ENCODE measurements at places on chromosomes 11 and 22.

DNA sequence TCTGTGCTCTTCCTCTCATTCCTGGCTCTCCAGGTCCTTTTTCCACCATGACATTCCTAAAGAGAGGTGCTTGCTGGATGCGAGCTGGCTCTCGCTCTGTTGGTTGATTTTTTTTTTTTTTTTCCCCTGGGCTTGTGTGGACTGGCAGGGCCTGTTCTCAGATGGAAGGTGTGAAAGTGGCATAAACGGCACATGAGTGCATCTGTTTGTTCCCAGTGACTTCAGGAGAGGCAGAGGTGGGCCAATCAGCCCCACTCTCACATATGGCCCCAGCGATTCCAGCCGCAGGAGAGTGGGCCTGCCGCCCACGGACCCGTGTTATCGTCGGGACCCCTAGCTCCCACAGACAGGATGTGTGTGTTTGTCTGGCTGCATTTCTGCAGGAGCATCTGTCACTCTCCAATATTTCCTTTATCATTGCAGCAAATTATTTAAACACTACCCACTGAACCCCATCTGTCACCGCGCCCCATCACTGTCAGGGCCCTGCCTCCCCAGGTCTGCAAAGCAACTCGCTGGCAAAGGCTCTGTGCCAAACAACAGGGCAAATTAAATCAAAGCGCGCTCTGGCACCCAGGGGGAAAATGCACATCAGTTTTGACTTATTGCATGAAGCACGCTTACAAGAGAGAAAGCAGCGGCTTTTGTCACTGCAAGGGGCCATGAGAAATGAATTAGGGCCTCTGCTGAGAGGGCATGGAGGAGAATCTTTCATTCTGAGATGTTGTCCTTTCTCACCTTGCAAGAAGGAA is 886.3 kb downstream of the NTM start:
- no peaks in the 10 kb centered on the region for H3K4me1 ChIP-seq
- H3K4me3 ChIP-seq: no peak overlapping the region
- no peaks in the 10 kb centered on the region for H3K36me3 ChIP-seq
- DNase-seq: no peak
- no peak overlapping the region for H3K27ac ChIP-seq

DNA sequence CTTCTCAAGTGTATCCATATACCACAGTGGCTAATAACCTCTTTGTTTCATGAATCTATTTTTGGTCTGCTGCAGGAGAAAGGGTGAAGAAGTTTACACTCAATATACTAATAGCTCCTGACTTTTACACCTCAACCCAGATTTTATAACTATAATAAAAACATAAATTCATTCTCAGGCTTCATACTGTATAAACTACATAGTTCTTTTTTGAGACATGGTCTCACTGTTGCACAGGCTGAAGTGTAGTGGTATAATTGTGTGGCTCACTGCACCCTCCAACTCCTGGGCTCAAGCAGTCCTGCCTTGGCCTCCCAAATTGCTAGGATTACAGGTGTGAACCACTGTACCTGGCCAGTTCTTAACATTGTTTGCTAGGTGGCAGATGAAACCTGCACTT is 17.8 kb upstream of the CCDC179 start:
- no peak overlapping the region for H3K27ac ChIP-seq
- no peak overlapping the region for H3K4me3 ChIP-seq
- no peak for DNase-seq
- H3K36me3 ChIP-seq: no peaks in the 10 kb centered on the region
- H3K4me1 ChIP-seq: no peaks in the 10 kb centered on the region

DNA sequence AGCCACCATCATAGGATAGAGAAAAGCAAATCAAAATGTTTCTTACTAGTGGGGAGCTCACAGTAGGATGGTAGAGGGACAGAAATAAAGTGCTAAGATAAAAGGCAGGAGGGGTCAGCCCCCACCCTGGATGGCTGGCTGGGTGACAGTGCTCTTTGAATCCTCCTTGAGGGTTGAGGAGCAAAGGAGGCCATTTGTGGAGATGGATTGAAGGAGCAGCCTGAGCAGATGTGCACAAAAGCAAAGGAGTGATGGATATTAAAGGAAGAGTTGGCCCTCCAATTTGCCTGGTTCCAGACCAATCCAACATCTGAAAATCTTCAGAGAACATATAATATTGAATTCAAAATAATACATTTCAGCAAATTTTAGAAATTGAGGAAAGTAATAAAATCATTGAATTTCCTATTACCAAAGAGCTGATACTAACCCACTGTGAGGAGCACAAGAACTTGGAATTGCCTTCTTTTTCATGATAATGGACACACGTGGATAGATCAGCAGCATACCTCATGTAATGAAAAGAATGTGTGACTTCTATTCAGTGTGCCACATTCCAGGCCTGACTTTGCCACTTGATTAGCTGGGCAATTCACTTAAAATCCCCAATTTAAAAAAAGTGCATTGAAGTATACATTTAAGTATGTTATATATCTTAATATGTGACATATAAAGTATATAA is 287.0 kb downstream of the FAT3 start:
- no peak for DNase-seq

- H3K36me3 ChIP-seq: no peaks in the 10 kb centered on the region
- peaks cover 20% of the 10 kb centered on the region for H3K27me3 ChIP-seq
- H3K27ac ChIP-seq: no peak overlapping the region
- no peak overlapping the region for H3K4me3 ChIP-seq
Observed at GRCh38 chr11:122627745-122628144, 27.8 kb upstream of the UBASH3B start.

GRCh38 chr11:74683279-74683871 is 47.9 kb downstream of the CHRDL2 start:
- peak; percentile 19 for DNase-seq
- H3K4me3 ChIP-seq: no peak overlapping the region

DNA sequence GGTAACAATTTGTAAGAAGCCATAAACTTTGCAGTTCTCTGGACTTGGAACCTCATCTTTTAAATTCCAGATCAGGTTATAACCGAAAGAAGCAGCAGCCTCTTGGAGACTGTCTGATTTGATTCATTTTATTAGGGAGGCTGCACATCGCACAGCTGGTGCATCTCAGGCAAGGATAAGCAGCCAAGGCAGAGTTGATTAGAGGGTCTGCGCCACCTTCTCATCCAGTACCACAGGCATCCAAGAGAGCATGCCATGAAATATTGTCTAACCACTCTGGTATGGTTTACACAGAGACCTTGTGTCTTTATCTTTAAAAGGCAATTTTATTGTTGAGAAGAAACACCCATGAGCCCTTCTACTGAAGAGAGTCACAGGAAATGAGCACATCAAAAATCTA is 16.2 kb upstream of the CWF19L2 start:
- H3K36me3 ChIP-seq: no peaks in the 10 kb centered on the region
- H3K27me3 ChIP-seq: peaks cover 6% of the 10 kb centered on the region
- DNase-seq: no peak

DNA sequence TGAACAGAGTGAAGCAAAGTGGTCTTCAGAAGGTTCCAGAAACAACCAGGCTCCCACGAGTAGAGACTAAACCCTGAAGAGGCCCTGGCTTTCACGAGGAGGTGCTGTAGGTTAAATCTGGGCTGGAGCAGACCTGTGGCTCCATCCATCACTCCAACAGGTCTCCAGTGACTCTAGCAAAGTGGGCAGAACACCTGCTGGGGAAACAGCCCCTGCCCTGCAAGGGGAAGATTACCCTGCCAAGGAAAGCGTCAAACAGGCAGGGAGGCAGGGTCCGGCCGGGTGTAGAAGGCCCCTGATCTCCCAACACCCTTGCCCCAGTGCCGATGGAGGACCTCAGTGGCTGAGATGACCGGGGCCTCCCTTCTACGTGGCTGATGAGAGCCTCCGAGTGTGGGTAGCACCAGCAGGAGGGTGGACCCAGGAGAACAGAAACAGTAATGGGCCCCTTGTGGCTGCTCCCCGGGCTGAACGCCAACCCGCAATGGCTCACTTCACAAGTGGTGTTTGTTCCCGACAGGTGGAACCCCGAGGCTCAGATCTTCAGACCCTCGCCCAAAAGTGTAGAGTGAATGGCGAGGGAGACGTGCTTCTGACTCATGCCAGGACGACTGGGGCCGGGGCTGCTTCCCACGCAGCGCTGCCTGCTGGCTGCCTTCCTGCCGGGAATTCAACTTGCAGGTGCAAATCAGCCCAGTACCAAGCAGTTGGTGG is 112.0 kb downstream of the SHANK2 start:
- H3K4me1 ChIP-seq: no peaks in the 10 kb centered on the region
- DNase-seq: no peak
- H3K4me3 ChIP-seq: no peak overlapping the region
- H3K27me3 ChIP-seq: no peaks in the 10 kb centered on the region

DNA sequence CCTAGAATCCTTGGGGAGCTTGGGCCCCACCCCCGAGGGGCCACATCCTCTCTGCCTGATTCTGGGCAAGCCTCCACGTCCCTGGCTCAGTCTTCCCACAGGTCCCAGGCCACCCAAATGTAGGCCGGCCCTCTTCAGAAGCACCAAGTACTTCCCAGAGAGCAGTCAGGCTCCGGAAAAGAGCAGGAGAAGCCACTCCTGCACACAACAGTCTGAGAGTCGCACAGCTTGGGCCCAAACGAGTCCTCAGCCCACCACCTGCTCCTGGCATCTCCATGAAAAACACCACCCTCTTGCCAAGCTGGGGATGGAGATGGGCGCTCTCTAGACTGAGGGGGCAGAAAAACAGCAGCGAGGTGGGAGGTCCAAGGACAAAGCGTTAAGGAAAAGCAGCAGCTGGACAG is 15.4 kb downstream of the EHD1 start:
- H3K27me3 ChIP-seq: no peaks in the 10 kb centered on the region
- no peak for DNase-seq
- peaks cover 47% of the 10 kb centered on the region for H3K36me3 ChIP-seq
- peaks cover 94% of the 10 kb centered on the region for H3K4me1 ChIP-seq

DNA sequence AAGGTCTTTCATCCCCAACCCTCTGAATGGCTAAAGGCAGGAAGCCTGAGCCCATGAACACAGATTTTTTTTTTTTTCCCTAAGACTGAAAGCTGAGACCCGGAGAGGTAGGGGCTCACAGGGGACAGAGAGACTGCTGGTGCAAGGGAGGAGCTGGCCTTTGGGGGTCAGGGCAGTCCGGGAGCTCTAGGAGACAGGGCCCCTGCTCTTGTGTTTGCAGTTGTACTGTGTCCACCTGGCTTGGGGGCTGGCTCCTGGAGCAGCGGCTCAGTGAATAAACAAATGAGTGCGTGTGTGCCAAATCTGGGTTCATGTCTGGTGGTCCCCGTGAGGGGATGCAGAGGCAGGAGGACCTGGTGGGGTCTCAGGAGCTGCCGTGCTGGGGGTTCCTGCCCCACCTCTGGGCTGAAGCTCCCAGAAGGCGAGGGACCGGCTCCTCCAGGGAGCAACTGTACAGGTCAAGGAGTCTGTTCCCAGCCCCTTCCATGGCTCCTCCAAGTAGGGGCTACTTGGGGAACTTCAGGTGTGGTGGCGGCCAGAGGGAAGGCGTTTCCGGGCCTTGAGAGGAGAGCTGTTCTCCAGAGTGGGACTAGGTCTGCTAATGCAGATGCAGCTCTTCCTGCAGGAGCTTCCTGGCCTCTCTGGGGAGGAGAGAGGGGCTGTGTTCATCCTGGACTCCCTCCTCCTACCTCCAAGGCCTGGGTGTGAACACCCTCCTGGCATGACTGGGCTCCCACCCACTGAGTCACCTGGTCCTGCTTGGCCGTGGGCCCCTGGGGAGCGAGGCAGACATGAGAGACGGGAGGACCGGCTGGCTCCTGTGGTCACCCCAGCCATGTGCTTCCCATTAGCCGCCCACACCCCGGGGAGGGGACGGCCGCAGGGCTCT is 57.6 kb downstream of the FBXO7 start:
- H3K4me1 ChIP-seq: no peaks in the 10 kb centered on the region
- DNase-seq: no peak
- no peaks in the 10 kb centered on the region for H3K36me3 ChIP-seq

GRCh38 chr11:120577624-120578363 is 66.2 kb downstream of the GRIK4 start:
- no peak overlapping the region for H3K4me3 ChIP-seq
- no peak overlapping the region for H3K27ac ChIP-seq
- H3K27me3 ChIP-seq: peaks cover 19% of the 10 kb centered on the region

GRCh38 chr11:12556788-12557384 is 117.3 kb upstream of the TEAD1 start:
- H3K4me1 ChIP-seq: no peaks in the 10 kb centered on the region
- peaks cover 26% of the 10 kb centered on the region for H3K27me3 ChIP-seq

- H3K4me1 ChIP-seq: no peaks in the 10 kb centered on the region
- no peak overlapping the region for H3K4me3 ChIP-seq
Observed at GRCh38 chr11:42249956-42250355, 790.5 kb upstream of the LRRC4C start.

DNA sequence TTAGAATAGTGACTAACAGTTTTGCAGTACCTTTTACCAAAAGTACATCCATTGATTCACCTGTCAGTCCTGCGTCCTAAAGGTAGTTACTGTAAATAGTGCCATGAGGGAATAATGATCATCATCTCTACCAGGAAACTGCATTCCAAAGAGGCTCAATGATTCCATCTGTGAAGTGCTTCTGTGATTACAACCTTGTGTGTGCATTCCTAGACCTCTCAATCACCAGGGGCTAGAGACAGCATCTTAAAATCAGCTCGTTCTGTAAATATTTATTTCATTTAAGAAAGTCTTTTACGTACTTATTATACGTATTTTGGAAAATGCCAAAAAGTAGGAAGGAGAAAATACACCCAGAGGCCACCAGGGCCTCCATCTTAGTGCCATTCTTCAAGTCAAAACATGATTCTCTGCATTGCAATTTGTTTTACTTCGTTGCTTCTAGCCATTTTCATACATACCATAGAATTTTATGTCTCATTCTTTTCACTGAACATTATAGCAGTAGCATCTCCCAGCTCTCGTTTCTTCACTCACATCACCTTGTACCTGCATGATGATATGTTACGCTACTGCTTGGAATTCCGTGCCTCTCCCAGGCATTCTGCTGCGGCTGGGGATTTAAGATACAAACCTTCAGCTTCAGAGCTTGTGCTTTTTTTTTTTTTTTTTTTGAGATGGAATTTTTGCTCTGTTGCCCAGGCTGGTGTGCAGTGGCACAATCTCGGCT is 117.0 kb downstream of the SEZ6L start:
- H3K27ac ChIP-seq: no peak overlapping the region
- H3K36me3 ChIP-seq: no peaks in the 10 kb centered on the region
- peaks cover 28% of the 10 kb centered on the region for H3K27me3 ChIP-seq
- no peak for DNase-seq
- no peaks in the 10 kb centered on the region for H3K4me1 ChIP-seq

DNA sequence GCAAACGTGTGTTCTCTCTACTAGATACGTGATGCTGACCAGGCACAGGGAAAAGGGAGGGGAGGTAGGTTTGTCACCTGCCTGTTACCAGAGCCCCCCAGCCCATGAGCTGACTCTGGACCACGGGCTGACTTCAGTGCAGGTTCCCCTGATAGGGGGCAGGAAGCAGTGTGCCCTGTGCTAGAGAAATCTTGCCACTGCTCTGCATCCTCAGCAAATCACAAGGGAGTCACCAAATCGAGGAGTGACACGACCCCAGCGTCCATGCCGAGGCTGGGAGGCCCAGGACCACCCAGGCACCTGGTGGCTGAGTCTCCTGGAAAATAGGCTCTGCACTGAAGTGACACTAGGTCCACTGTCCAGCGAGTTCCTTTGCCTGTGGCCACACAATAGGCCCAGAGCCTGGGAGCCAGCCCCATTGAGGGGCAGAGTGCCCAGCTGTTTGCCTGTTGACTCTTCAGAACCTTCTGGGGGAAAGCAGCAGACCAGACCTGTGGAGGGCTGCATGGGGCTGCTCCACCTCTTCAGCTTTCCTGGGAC is 99.3 kb downstream of the CTTN start:
- H3K4me3 ChIP-seq: no peak overlapping the region
- H3K36me3 ChIP-seq: no peaks in the 10 kb centered on the region
- H3K27ac ChIP-seq: no peak overlapping the region
- H3K4me1 ChIP-seq: no peaks in the 10 kb centered on the region
- no peak for DNase-seq
- no peaks in the 10 kb centered on the region for H3K27me3 ChIP-seq

Measured in activated naive CD4-positive, alpha-beta T cell treated with anti-CD3 and anti-CD28 coated beads, Interleukin-2, amount 10 ng/mL, durations not matched to agents 7 days and 5 days (primary cell).